ENCODE measurements at places on chromosomes 2 and 18. TPM values are rescaled to one million over a fixed set of nuclear protein-coding genes. Genes with fewer than 3 reads are reported as not detected.

Gene FIGLA
- total RNA-seq, result not detected

Gene SNED1
- total RNA-seq, result 0.38 TPM

Gene ZAP70
- total RNA-seq, result not detected

Gene C2orf74
- 13.1 TPM for total RNA-seq

Gene CHRND
- total RNA-seq, result not detected

Gene TNFAIP6
- total RNA-seq, result 2.6 TPM

Gene SKA1
- total RNA-seq, result 0.26 TPM

Gene CAVIN2
- total RNA-seq, result 2.8 TPM

Gene CLEC4F
- not detected for total RNA-seq

Gene ALK
- total RNA-seq, result not detected

Gene TUBA3E
- total RNA-seq, result not detected

Gene TMX3
- 40.2 TPM for total RNA-seq

Gene DES
- not detected for total RNA-seq

Gene MATN3
- 1.0 TPM for total RNA-seq

Gene BOLL
- total RNA-seq, result not detected

Gene COBLL1
- total RNA-seq, result 10.5 TPM

Gene ARL6IP6
- 18.2 TPM for total RNA-seq

Gene MAT2A
- total RNA-seq, result 103 TPM

Gene ST8SIA5
- total RNA-seq, result not detected

Gene MYO7B
- not detected for total RNA-seq

Gene SMPD4
- total RNA-seq, result 9.5 TPM

Gene DSG1
- total RNA-seq, result 0.64 TPM

Gene TSPYL6
- not detected for total RNA-seq

Gene GREB1
- total RNA-seq, result under 0.01 TPM

Gene PJVK
- total RNA-seq, result 2.4 TPM

Gene ABCG8
- total RNA-seq, result under 0.01 TPM

Gene AQP12B
- total RNA-seq, result not detected

Gene REEP1
- under 0.01 TPM for total RNA-seq

Gene ADAM23
- 0.13 TPM for total RNA-seq

Gene IGFBP2
- total RNA-seq, result 41.1 TPM

Gene SERPINB10
- 0.79 TPM for total RNA-seq

Gene ZNF396
- total RNA-seq, result 0.79 TPM

Gene ATP9B
- total RNA-seq, result 24.1 TPM

Gene EIF5B
- total RNA-seq, result 23.9 TPM

Gene EGR4
- total RNA-seq, result not detected

Gene SERPINB8
- total RNA-seq, result 64.8 TPM

Gene LONRF2
- under 0.01 TPM for total RNA-seq

Gene POTEC
- total RNA-seq, result under 0.01 TPM

Gene TBC1D8
- total RNA-seq, result 25.3 TPM

Gene ANTXR1
- 1.5 TPM for total RNA-seq

Gene LANCL1
- total RNA-seq, result 19.5 TPM

Gene DYSF
- total RNA-seq, result under 0.01 TPM

Gene CERKL
- total RNA-seq, result not detected

Gene TLX2
- total RNA-seq, result not detected

Gene ATF2
- total RNA-seq, result 32.1 TPM

Gene ACTG2
- not detected for total RNA-seq

Gene BMP10
- total RNA-seq, result not detected

Gene ERFE
- 4.2 TPM for total RNA-seq

Gene CKAP2L
- total RNA-seq, result 0.26 TPM

Gene ACVR1C
- 0.26 TPM for total RNA-seq

Gene ITPRIPL1
- total RNA-seq, result 1.6 TPM

Gene CCDC102B
- total RNA-seq, result 1.6 TPM

Gene HAAO
- total RNA-seq, result not detected

Gene AMER3
- total RNA-seq, result under 0.01 TPM

Gene PPP1R1C
- total RNA-seq, result 2.1 TPM

Gene ZNF804A
- total RNA-seq, result not detected

Gene SNORC
- total RNA-seq, result 0.53 TPM

Gene PLGLB2
- total RNA-seq, result not detected

Gene DLGAP1
- total RNA-seq, result 0.26 TPM

Gene NTSR2
- not detected for total RNA-seq
